ENCODE measurements at places on chromosomes 5 and 9. TPM values are rescaled to one million over a fixed set of nuclear protein-coding genes. Genes with fewer than 3 reads are reported as not detected.

OXCT1 gene
- polyA plus RNA-seq = 44.1 TPM

GOLM1 gene
- 41.5 TPM for polyA plus RNA-seq

- DNase-seq = no peak
These were observed 1834.5 kb downstream of the EFNA5 start for GRCh38 chr5:105836268-105836667.

GRCh38 chr5:179316111-179316551 lies 29.1 kb downstream of the ADAMTS2 start:
- no peak for DNase-seq

PCDHB3 gene
- 0.11 TPM for polyA plus RNA-seq

DNA sequence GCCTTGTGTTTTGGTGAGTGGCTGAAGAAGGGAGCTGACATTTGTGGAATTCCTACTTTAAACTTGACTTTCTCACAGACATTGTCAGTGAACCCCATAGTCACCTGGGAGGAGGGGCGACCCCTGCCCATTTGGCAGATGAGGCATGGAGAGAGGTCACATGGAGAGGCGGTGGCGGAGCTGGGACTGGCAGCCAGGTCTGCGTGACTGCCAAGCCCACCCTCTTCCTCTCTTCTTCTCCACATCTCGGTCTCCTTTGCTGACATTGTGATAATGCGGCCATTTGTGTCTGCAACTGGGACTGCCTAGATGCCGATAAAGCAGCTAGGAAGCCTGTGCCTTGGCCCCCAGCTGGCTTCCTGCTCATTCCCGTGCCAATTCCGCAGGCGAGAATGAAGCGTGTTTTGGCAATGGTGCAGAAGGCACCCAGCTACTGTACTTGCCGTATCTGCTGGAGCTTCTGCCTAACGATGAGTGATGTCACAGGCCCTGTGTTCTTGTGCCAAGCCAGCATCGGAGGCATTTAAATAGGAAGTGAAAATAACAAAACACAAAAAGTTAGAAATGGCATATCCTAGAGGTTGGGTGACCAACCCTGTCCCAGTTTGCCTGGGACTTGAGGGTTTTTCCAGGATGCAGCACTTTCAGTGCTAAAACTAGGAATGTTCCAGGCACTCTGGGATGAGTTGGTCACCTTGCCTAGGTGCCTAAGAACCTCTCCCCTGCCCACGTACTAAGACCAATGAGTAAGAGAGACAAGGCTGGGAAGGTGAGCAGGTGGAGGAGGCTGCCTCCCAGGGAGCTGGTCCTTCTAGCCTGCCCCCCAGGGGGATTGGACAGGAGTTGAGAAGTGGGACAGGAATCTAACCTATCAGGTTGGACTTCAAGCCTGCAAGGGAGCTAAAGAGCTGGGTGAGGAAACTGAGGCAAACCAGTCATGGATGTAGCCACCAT lies 23.6 kb downstream of the OLFML2A start:
- no peak for DNase-seq

PTGS1 gene
- 1.6 TPM for polyA plus RNA-seq

DNA sequence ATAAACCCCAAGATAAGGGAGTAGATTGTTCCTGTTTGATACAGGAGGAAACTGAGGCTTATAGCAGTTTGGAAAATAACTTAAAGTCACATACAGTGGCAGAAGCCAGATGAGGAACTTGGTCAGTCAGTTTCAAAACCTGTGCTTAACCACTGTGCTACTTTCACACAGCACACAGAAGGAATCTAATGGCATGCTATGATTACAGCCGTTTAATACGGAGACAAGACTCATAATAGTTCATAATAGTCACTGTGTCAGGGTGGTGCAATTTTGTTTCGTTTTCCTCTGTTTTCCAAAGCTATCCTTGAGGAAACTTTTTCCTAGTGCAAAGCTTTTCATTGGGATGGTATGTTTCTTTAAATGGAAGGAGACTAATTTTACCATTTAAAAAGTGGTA lies 112.3 kb downstream of the GCNT1 start:
- no peak for DNase-seq

DNA sequence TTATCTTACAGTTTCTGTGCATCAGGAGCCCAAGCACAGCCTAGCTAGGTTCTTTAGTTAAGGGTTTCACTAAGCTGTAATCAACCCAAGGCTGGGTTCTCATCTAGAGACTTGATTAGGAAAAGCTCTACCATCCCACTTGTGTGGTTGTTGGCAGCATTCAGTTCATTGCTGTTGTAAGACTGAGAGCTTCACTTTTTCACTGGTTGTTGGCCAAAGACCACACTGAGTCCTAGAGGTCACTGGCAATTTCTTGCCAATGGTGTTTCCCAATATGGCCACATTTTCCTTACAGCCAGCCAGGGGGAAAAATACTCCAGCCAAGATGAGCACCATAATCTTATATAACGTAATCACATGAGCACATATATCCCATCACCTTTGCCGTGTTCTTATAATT lies 74.3 kb downstream of the SMIM15 start:
- DNase-seq = no peak

ZDHHC11B gene
- 2.2 TPM for polyA plus RNA-seq

DNA sequence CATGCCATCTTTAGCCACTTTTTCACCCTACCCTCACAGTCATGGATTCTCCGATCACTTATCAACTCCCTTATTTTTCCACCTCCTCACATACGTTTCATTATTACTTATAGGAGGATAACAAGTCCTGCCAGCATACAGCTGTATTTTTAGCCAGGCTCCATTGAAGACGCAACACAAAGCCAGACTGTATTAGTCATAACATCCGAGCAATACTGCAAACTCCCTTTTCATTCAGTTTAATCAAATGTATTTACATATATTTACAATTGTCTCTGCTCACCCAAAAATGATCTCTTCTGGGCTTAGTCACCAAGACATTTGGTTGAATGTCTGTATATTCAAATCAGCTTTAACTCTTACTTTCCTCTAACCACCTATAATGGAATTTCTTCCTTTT lies 126.4 kb upstream of the PRLR start:
- no peak for DNase-seq

DNA sequence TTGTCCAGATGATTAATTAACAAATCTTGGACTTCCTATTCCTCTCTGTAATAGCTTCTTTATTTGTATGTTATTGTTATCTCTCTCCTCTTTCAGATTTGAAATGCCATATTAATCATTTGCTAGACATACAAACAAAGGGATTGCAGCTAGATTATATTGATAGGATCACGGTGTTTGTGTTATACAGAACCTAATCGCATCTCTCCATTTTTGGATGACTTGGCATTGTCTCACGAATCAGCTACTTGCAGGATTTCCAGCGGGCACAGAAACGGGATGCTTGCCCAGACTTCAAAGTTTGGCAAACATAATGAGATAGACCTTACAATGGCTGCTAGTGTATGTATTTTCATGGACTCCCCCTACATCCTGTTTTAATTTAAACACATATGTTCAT lies 368.1 kb downstream of the TLE4 start:
- DNase-seq = no peak

- no peak for DNase-seq
These were observed 521.3 kb downstream of the KCTD16 start for GRCh38 chr5:144691936-144692335.

KYAT1 gene
- 9.9 TPM for polyA plus RNA-seq

TRIP13 gene
- polyA plus RNA-seq = 2.1 TPM

GRCh38 chr5:159403906-159404681 lies 73.8 kb upstream of the IL12B start:
- no peak for DNase-seq

GRCh38 chr5:96081276-96081858 lies 119.7 kb upstream of the ELL2 start:
- DNase-seq = no peak

SLC34A3 gene
- 0.14 TPM for polyA plus RNA-seq

- DNase-seq = no peak
These were observed 84.3 kb downstream of the ZNF462 start for GRCh38 chr9:106947106-106947900.

DNA sequence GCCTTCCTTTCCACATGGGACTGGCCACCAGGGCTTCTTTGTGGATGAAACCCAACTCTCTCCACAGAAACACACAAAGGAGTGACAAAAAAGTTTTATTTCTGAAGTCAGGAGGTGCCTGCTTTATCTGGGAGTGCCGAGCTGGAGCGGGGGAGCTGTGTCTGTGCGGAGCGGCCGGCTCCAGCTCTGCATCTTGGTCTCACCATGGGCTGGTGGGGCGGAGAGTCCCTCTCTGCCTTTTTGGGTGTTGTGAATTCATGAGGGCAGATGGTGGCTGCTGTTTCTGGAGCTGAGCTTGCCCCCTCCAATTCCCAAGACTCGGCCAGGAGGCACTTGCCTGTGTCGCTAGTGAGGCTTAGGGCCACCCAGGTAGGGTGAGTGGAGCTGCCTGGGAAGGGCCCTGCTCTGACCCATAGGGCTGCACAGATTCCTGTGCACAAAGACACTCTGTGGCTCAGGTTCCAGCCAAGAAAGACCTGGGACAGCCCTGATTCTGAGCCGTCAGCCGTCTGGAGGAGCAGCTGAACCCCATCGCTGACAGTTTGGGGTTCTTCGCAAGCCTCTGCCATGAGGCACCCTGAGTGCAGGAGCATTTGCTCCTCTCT lies 1.4 kb downstream of the DBH start:
- no peak for DNase-seq

WWC1 gene
- polyA plus RNA-seq = 6.0 TPM

DNA sequence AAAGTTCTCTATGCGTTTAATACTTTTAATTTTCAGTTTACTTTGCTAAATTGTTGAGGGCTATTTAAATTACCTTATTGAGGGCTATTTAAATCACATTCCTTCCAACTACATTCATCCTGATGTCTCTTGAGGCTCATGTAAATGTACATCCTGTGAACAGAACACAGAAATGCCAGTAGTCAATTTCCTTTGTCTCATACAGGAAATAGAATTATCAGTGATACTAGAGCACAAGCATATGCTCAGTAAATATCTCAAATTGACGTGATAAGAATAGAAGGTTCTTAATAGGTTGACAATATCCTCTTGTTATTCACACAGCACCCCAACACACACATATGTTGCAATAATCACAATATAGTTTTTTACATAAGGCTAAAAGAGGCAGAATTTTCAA lies 449.0 kb downstream of the CYLC2 start:
- DNase-seq = no peak

DNA sequence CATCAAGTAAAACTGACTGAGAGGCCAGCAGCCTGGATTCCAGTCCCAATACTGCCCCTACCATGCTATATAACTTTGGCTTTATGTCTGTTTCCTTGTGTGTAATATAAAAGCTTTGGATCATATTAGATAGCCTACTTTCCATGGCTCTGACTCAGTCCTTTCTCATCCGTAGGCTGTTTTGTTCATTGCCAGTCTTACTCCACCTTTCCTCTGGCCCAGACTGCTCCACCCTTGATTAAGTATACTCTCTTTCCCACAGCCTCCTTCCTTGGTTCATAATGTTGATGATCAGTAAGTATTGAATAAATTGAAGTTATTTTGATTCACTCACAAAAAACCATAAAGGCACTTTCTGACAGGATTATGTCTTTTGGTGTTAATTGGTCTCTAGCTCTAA lies 1.5 kb upstream of the MRPS30 start:
- DNase-seq = no peak

OBP2B gene
- 0.09 TPM for polyA plus RNA-seq

DNA sequence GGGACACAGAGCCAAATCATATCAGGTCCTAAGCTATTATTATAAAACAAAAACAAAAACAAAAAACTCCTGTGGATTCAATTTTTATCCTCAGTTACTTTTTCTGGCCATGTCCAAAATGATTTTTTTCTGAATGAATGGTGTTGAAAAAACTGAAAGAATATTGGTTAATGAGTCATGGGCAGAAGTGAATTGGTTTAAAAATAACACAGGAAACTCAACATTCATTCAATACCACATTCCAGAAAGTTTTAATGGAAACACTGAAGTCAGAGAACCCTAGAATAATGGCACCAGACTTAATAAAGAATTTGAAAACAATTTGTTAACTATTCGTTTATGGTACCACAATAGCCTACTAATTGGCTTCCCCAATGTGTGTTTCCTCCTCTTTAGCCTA lies 102.4 kb upstream of the CDH9 start:
- no peak for DNase-seq

GRCh38 chr9:91164724-91165520 lies 196.8 kb downstream of the AUH start:
- DNase-seq = peak; percentile 56

DNA sequence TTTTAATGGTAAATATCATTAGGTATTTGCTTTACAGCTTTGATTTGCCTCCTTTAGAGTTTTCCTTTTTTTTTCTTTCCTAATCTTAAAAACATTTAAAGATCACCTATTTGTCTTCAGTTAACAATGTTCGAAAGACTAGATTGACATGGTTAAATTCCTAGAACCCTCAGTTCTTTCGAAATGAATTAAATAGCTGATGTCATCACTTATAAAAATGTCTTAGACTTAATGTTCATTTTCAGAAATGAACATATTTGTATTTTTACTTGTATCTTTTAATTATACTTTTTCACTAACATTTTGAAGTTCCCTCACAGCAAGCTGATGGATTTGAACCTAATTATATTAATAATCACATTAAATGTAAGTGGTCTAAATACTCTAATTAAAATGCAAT lies 205.3 kb upstream of the IRX4 start:
- no peak for DNase-seq

DNA sequence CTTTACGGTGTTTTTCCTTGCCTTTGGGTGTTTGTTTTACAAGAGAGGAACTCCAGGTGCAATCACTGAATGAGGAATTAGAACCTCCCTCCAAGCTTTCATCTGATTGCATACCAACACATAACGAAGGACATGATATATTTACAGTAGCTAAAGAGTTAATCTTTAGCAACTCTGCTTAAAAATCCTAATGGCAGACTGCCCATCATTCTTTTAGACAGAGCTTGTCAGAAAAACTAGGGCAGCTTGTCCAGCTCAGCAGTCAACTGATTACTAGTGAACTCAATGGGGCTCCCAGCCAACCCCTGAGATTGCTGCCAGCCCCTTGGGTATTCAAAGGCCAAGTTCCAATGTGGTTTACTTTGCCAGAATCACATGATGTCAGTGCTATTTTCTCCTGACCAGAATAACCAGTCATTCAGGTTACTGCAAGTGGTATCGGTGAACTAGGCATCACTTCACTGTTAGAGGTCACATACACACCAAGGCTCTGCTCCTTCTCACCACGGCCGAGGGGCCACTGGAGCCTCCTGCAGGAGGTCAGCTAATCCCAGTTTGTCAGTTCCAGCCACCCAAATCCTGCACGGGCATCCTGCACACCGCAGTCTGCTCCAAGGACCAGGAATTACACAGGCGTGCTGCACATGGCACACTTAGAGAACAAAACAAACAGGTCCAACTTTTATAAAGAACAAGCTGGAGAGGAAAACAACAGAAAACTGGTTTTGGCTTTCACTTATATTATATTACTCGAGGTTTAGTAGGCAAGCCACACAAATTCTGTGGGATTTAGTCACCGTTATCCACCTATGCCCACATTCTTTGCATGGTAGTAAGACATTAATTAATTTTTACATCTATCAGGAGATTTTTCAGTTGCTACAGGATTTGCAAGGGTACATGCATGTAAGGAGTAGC lies 62.5 kb downstream of the NFIB start:
- DNase-seq = no peak

CENPK gene
- polyA plus RNA-seq = 23.1 TPM

Measured in thymus (tissue), 14 donors.